PC-3 (cell line): ENCODE measurements at places on chromosomes 7 and 10.

GRCh38 chr7:48245751-48246472 is 74.7 kb downstream of the ABCA13 start:
- no peak for DNase-seq

DNA sequence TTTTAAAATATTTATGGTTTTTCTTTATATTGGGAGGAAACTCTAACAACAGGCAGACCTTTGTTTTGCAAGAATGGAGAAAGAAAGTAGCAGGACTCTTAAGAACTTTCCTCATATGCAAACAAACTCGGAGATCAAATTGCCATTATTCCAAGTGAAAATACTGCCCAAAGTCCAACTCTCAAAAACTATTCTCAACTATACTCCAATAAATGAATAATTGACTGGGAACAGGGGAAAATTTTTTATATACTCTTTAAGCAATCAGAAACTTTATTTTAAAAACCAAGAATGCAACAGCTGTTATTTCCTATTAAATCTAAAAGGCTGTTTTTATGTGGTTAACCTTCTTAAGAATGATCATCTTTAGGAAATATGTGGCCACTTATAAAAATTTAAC is 101.9 kb downstream of the COL28A1 start:
- no peak for DNase-seq

DNA sequence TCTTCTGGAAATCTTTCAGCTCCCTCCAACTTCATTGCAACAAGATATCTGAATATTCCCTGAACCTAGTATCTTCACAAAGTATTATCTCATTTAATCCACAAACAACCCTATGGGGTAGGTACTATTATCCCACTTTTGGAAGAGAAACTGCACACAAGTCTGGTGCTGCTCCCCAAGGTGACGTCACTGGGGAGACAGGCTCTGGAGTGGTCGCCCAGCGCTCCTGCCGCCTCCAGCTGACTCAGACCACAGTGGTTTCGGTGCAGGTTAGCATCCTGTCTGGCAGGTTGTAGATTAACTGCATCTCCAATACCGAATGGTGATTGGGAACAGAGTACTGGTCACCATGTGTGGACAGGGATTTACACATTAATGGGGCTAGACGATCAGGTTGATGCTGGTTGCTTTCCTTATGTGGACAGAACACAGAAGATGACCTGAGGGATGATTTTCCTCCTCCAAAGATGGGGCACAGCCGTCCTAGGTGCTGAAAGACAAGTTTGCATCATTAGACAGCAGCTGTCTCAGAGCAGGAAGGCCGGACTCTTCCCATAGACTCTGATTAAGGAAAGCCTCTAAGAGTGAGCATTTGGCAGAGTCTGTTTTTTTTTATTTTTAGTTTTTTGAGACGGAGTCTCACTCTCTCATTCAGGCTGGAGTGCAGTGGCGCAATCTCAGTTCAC is 128.6 kb downstream of the TRRAP start:
- DNase-seq = no peak

DNA sequence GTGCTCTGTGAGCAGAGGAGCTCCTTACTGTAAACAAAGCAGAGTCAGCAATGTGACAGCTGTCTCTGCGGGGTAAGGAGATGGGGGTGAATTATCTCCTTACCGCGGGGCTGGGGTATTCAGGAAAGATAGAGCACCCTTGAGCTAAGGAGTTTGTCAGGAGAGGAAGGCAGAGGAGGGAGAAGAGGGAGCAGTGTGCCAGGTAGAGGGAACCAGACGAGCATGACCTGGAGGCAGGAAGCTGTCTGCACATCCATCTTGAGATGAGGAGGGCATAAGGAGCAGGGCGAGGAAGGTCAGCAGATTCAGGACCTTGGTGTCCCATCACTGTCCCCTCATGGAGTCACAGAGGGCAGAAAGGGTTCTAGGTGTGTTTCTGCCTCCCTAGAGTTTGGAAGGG is 32.5 kb upstream of the GPR26 start:
- no peak for DNase-seq

GRCh38 chr7:98034081-98035035 is 44.4 kb upstream of the OCM2 start:
- DNase-seq = no peak

GRCh38 chr10:31759124-31759798 is 169.4 kb downstream of the ARHGAP12 start:
- no peak for DNase-seq

- DNase-seq = no peak
These were observed 21.6 kb downstream of the MEST start for GRCh38 chr7:130513447-130513846.

- DNase-seq = no peak
These were observed 466.1 kb downstream of the PARD3 start for GRCh38 chr10:34348917-34349485.

- no peak for DNase-seq
These were observed 101.1 kb upstream of the BMPER start for GRCh38 chr7:33804140-33804660.

GRCh38 chr10:10826125-10826524 is 191.5 kb upstream of the CELF2 start:
- peak; percentile 23 for DNase-seq

GRCh38 chr7:92641921-92642511 is 51.8 kb upstream of the FAM133B start:
- DNase-seq = peak; percentile 26

DNA sequence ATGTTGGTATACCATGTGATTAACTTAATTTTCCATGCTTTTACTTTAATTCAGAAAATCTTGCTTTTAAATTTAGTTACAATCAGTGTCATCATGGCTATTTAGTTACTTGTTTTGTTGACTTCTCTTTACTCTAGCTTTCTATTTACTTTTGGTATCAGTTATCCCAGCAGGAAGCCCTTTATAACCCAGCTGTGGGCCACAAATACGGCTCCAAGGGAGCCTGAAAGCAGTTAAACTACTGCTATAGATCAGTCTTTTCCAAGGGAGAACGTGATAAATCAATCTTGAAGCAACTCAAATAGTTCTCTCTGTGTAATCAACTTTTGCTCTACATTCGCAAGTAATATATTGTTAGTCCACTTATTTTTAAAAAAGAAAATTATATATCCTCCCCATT is 287.4 kb downstream of the CACNA2D1 start:
- DNase-seq = no peak

GRCh38 chr7:43584195-43584586 is 1.3 kb downstream of the STK17A start:
- DNase-seq = peak; percentile 61

DNA sequence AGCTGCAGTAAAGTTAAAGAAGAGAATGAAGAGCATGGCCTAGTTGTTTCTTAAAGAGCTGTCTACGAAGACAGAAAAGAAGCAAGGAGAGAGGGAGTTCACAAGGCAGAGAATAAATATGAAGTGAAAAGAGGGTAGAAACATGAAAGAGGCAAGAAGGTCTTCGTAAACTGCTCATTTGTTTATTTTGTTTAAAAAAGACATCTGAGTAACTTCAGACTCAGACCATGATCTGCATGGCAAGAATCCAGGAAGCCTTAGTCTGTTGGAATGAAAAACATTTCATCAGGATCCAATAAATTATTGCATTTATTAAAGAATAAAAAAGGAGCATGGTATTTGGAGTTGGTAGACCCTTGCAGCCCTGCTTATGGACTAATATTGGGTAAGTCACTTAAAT is 151.1 kb downstream of the SEM1 start:
- DNase-seq = peak; percentile 68

- DNase-seq = peak; percentile 83
These were observed 4.8 kb downstream of the STRIP2 start for GRCh38 chr7:129438839-129439651.

DNA sequence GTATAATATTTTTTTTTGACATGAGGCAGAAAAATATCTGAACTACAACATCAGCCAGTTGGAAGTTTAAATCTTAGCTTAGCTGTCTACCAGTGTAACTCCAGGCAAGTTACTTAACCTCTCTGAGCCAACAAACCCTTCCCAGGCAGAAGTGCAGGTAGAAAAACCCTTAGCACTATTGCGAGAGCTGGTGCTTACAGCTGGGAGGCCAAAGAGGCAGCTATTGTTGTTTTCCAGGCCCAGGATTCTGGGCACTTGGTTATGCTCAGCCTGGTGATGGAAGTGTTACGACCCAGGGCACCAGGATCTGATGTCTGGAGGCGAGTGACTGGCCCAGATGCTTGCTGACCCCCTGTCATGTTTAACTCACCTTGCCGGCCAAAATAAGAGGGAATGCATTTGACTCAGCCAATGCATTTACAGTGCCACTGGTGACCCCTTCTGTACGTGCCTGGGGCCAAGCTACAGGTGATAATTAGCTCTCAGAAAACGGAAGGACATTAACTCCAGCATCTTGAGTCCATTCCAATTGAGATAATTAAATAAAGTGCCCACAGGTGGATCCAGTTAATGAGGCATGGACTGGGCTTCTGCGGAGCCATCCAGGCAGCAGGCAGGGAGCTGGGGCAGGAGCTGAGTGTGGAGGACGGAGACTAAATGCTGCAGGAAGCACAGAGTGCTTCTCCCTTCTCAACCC is 126.5 kb upstream of the HABP2 start:
- DNase-seq = no peak

- peak; percentile 76 for DNase-seq
These were observed 98.9 kb upstream of the KIF5B start for GRCh38 chr10:32155075-32155516.

DNA sequence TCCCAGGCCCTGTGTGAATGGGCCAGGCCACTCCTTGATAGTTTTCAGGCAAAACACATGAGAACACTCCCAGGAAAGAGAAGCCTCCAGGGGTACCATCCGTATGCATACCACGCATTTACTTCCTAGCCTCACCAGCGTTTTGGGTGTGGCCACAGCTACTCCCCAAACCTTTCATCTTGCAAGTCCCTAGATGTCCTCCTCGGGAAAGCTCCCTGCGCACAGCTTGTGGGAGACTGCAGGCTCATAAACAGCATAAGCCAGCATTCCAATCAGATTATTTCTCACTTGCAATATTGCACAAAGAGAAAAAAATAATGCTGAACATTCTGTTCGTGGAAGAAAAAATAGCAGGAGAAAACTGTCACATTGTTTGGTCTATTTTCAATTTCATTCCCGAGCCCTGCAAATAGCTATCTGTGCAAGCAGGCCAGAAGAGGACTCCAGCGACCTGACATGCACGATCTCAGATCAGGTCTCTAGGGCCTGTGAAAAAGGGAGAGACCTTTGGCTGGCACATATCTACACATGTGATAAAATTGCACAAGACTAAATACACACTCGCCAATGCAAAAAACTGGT is 175.6 kb downstream of the PLXNA4 start:
- DNase-seq = no peak

DNA sequence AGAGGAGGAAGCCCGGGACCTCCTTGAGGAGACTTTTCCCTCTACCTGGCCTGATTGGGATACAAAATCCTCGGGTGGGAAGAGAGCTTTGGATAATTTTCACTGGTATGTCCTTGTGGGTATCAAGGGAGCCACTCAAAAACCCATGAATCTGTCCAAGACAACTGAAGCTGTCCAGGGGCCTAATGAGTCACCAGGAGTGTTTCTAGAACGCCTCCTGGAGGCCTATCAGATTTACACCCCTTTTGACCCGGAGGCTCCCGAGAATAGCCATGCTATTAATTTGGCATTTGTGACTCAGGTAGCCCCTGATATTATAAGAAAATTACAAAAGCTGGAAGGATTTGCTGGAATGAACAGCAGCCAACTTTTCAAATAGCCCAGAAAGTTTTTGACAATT is 38.6 kb downstream of the ZNF25 start:
- DNase-seq = no peak

DNA sequence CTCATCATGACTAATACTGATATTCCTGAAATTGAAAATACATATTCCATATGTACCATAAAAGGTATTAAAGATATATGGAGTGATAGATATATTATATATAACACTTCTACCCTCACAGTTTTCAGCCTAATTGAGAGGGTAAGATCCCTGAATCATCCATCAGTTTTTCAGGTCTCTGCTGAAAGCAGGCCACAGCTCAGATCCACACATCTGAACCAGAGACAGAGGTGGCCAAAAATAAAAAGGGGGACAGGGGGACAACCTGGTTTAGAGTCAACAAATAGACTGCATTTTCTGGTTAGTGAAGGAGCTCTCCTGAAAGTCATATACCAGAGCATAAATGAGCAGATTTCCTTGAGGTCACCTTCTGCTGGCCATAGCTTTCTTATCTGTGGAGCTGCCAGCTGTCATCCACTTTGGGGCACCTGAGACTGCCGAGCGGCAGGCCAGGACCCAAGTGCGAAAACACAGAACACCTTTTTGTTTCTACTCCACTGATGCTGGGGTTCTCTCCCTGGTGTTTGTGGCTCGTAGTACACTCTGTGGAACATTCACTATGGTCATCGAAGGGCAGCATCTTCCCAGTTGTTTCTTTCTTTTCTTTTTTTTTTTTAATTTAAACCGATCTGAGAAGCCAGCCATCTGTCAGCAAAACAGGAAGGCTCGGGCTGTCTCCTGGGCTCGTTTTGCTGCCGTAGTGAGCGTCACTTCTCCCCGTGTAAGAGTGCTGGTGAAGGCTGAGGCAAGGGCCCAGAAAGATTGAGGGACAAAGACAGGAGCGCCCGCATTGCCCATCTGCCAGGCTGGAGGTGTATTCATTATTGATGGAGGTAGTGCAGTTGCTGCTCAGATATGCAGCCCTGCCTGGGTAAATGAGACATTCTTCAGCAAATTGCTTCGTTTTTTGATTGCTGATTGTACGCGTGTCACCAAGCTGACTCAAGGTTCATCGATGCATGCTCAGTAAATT is 13.5 kb downstream of the IKZF1 start:
- DNase-seq = no peak

GRCh38 chr10:89302625-89303024 is 779 bp downstream of the IFIT2 start:
- peak; percentile 42 for DNase-seq

- peak; percentile 91 for DNase-seq
These were observed 7.8 kb downstream of the HTRA1 start for GRCh38 chr10:122468926-122469781.

- no peak for DNase-seq
These were observed 156.7 kb downstream of the PRKG1 start for GRCh38 chr10:51230887-51231585.

- peak; percentile 75 for DNase-seq
These were observed 12.6 kb upstream of the DNAJC1 start for GRCh38 chr10:22016046-22016705.

- DNase-seq = no peak
These were observed 148.1 kb upstream of the ZNF32 start for GRCh38 chr10:43796781-43797180.

GRCh38 chr10:47452495-47453140 is 31.3 kb downstream of the ANXA8 start:
- DNase-seq = no peak

DNA sequence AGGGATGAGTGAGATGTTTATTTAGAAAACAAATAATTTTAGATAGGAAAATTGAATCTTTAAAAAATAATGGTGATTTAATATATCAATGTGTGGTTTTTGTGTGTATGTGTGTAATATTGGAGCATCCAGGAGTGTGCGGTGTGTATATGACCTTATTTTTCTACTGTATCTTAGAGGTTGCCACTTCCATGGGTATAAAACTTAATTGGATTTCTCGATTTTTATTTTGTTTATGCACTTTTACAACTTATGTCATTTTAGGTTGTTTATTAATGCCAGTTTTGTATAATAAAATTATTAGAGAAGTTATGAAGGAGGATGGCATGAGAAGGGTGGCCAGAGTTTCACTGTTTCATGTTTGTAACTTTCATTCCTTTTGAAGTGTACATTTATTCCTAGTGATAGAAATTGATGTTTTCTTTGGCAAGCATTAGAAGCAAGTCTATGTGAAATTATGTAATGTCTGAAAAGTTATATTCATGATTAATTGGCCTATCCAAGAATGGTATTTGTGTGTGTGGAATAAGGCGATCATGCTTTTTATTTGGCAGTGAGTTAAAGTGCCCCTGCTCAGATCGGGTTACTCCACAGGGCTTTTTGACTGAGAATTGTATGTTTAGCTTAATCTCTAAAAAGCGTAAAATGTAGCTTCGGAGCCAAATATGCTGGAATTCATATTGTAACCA is 110.3 kb downstream of the KAT6B start:
- DNase-seq = no peak
